CD4-positive, alpha-beta T cell treated with Interleukin-21 for 1 hour (primary cell): ENCODE measurements at places on chromosomes 12 and 14.
A peak's percentile ranks its signal among the peaks of the same experiment; 100 is the strongest.

- peak; percentile 68 for DNase-seq
These were observed 42.6 kb upstream of the FOXJ2 start for GRCh38 chr12:7989827-7990491.

DNA sequence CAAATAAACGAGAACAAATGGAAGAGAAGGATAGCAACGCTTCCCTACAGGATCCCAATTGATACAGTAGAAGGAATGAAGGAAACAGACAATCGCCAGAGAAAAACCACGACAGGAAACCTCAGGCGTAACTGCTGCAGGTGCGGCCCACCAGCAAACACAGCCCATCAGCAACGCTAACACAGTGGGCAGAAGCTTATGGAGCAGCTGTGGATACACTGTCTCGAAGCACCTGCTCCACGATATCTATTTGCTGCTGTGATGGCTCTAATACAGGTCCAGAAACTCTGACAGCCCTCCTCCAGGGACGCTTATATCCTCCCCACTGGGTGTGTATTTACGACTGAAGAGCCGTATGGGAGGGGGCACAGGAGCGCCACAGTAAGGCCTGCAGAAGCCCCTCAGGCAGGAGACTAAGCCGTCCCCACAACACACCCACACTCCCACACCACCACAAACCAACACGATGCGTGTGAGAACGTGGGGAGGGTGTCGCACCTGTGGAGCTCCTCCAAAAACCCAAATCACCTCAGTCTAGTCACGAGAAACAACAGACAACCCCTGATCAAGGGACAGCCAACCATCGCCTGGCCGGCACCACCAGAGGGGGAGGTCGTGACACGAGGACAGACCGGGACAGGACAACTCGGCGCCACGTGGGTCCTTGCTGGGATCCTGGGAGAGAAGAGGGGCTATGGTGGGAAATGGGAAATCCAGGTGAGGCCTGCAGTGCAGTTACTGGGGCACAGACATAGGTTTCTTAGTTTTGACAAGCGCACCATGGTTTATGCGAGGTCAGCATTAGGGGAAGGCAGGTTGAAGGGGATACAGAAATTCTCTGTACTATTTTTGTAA, 24.0 kb downstream of the POLE start:
- DNase-seq: no peak

DNA sequence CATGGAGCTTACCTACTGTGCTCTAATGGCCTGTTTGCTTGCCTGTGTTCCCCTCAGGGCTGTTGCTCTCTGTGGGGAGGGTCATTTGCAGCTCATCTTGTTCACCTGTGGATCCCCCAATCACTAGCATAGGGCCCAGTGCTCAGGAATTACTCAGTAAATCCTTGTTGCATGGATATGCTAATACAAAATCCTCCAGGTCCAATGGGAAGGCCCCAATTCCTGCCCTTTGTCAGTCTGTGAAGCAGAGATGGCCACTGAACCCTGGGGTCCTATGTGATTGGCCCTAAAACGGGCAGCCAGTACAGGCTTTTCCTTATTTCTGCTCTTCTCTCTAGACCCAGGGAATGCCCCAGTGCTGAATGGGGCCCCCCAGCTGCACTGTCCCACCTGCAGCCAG, 44.1 kb downstream of the FOS start:
- no peak for DNase-seq

DNA sequence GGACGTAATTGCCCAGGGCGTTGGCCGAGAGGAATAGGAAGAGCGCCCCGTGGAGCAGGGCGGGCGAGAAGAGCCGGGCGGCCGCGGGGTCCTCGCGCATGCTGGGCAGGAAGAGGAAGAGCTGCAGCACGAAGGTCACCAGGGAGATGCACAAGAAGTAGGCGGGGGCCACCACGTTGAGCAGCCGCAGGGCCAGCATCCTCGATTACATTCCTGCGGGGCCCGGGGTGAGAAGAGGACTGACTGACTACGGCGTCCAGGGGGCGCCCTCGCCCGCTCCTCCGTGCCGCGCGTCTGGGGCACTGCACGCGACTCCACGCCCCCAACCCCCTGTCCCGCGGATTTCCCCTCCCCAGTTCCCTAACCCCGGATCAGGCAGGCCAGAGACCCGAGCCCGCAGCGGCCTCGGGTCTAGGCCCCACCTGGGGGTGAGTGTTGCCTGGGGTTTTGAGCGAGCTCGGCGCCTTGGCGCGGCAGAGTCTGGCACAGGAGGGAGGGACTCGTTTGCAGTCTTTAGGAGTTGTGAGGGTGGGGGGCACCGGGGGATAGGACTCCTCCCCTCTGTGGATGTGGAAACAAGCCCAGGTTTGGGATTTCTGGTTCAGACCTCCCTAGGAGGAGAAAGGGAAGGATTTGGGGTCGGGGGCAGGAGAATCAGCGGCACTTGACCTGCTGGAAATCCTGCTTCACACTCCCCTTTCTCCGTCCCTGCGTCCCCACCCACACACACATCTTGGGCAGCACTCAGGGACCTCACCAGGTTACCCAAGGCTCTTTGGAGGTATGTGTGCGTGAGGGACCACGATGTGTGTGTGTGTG, 1.8 kb downstream of the ZDHHC22 start:
- DNase-seq: peak; percentile 18

DNA sequence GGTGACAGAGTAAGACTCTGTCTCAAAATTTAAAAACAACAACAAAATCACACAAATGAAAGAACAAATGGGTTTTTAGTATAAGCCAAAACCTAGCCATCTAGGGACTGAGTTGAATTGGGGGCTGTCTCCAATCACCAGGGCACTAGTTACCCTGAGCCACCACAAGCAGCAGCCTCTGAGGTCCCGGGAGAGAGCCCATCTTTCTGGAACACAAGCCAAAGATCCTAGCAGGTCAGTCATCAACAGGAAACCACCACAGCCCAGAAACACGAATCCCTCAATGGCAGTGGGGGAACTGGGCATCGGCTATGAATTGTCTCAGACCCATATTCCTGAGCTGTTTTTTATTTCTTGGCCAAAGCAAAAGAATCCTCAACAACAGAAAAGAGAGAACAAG, 75.3 kb downstream of the KDM2B start:
- DNase-seq: no peak

DNA sequence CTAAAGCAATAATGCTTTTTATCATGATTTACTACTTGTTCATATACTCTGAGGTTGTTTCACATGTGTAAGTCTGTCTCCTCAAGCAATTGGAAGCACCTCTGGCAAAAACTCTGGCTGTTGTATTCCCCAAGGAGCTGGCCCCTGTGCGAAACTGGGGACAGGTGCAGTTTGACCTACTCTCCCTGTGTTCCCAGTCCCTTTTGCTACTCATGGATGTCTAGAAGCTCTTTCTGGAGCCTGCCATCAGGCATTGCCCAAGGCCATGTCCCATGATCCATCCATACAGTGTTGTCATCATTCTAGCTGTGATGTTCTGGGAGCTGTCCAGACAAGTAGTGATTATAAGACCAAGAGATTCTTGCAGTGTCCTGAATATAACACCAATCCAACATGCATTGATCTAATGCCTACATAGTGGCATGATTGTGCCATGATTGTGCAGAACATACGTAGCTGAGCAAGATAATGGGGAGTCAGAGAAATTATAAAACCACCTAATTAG, 14.9 kb downstream of the AKAP6 start:
- no peak for DNase-seq

- no peak for DNase-seq
These were observed 820 bp upstream of the SMAGP start for GRCh38 chr12:51270951-51271518.

DNA sequence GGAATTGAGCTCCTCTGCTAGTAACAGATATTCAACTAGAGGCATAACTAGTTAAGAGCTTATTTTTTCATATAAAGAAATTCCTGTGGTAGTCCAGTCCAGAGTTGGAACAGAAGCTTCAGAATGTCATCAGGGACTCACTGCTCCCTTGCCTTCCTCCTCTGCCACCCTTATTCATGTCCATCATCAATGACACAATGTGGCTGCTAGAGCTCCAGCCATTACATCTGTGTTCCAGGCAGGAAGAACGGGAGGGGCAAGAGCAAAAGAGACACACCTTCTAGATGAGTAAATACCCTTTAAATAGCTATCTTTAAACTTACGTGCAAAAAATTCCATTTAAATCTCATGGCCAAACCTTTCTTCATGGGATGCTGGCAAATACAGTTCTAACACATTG, 47.3 kb upstream of the HMGA2 start:
- no peak for DNase-seq

- no peak for DNase-seq
These were observed 1236.5 kb downstream of the SLC16A7 start for GRCh38 chr12:60832290-60832689.

DNA sequence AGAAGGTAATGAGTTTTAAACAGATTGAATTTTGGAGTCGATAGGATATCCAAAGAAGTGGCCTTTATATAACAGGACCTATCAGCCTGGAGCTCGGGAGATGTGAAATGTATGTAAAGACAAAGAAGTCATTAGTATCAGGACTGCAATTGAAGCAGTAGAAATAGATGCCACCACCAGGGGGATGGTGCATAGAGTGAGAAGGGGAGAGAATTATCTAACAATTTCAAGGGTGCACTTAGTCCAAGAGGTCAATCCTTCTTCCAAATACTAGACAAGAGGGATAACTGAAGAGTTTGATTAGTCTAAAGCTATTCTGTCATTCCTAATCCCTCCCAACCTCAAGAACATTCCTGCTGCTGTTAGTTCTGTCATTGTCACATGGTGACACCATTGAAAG, 127.8 kb downstream of the CFAP54 start:
- peak; percentile 1 for DNase-seq

GRCh38 chr14:103520657-103521437, 1.8 kb downstream of the CKB start:
- DNase-seq: peak; percentile 81

DNA sequence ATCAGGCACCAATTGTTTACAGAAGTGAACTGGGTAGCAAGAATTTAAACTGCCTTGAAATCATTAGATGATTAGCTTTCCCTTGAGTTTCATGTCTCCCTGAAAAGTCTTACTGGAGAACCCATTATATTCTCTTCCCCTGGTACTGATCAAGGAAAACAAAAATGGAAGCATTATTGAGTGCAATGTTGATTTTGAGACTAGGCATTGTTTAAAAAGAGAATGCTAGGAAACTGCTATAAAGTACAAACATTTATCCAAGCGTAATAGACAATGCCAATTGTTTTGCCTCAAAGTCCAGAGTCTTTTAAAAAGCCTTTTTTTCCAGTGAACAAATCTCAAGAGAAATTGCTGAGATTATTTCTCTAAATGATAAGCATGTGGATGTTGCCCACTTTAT, 197.0 kb downstream of the CCER1 start:
- DNase-seq: no peak

GRCh38 chr12:75813072-75813471, 218.5 kb downstream of the PHLDA1 start:
- no peak for DNase-seq

GRCh38 chr12:56087220-56087619, 7.3 kb downstream of the ERBB3 start:
- no peak for DNase-seq

GRCh38 chr12:98470469-98471082, 44.8 kb upstream of the TMPO start:
- DNase-seq: no peak

DNA sequence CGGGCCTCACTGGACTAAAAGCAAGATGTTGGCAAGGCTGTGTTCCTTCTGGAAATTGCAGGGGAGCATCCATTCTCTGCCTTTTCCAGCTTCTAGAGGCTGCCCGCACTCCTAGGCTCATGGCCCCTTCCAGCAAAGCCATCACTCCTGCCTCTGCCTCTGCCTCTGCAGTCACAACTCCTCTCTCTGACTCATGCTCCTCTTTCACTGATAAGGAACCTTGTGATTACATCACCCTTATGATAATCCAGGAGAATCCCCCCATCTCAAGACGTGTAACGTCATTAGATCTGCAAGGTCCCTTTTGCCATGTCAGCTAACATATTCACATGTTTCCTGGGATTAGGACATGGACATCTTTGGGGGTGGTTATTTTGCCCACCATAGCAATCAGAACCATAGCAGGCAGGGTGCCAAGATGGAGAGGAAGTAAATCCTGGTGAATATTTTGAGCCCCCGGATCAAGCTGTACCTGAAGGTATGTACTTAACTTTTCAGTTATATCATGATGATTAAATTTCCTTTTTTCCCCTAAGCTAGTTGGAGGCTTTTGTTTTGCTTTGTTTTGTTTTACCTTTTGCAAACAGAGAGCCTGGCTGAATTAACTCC, 123.6 kb downstream of the SCARB1 start:
- no peak for DNase-seq

DNA sequence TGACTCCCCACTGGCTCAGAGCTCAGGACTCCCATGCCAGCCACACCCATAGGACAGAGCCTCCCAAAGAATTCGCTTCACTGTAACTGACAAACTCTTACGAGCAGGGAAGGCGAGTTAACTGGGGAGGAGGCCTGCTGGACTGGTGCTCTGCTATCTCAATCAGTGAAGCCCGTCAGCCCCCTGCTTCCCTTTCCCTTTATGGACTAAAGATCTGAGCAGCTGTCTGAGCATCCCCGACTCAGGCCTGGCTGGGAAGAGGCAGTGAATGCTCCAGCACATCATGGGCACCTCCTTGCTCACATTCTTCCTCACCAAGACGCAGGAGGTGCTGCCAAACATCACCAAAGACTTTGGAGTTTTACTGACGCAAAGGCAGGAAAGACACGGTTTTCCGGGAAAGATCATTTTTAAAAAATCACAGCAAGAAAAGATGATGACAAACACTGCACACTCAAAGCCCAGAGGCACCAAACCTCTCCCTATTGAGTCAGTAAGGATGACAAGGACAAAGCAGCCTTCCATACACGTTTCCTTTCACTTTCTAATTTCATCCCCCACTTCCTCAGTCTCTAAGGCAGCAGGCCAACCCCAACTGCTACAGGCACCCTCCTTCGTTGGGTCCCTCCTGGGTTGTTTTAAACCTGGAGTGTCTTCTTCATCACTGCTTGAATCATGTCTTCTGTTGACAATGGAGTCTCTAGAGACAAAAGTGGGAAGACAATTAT, 45.0 kb upstream of the P2RX7 start:
- no peak for DNase-seq

DNA sequence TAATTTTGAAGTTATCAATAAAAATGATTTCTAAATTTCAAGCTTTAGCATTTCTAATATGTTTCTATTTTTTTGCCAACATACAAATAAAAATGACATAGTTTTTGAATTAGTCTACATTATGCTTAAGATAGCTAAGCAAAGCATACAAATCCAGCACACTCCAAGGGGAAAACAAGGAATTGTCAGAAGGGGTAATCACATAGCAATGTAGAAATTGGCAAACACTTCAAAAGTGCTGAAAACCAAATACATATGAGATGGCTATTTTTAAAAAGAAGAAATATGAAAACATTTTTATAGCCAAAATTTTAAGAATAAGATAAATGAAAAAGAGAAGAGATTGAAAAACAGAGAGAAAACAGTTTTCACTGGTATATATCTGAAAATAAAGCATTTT, 308.0 kb downstream of the SLC6A15 start:
- DNase-seq: no peak

GRCh38 chr14:32702562-32702961, 236.1 kb upstream of the NPAS3 start:
- peak; percentile 37 for DNase-seq
